ENCODE measurements at places on chromosomes 1 and 21. TPM values are rescaled to one million over a fixed set of nuclear protein-coding genes. Genes with fewer than 3 reads are reported as not detected.

- DNase-seq: no peak
Observed at GRCh38 chr1:88266051-88266450, 418.0 kb upstream of the PKN2 start.

DNA sequence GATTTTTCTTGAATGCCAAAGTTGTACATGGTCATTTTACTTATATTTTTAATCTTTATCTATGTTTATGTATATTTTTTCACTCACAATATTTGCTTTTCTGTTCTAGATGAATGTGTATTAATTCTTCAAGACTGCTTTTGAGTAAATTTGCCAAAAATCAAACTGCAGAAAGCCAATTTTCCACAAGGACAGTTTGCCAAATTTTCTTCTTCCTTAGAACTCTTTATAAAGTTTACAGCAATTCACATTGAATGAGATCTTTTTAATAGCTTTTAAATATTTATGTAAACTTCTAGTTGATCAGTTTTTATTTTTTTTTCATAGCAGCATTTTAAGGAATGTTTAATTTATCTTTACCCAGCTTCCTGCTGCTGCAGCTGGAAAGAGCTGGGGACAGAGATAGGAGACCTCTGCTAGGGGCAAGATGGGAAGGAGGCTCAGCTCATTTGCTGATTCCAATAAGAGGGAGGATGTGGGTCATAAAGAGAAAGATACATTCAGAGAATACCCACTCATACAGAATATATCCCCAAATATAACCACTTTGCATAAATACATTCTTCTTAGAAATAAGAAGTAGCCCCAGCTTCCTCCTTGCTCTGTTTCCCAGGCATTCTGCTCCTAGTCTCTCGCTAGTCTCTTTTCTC is 93.0 kb downstream of the ODF2L start:
- DNase-seq: no peak

- DNase-seq: no peak
Observed at GRCh38 chr1:29333008-29333407, 96.7 kb downstream of the PTPRU start.

The ATG4C gene
- 6.8 TPM for polyA plus RNA-seq

GRCh38 chr21:34722684-34723300 is 54.0 kb downstream of the CLIC6 start:
- no peak for DNase-seq

The PEA15 gene
- 59.5 TPM for polyA plus RNA-seq

DNA sequence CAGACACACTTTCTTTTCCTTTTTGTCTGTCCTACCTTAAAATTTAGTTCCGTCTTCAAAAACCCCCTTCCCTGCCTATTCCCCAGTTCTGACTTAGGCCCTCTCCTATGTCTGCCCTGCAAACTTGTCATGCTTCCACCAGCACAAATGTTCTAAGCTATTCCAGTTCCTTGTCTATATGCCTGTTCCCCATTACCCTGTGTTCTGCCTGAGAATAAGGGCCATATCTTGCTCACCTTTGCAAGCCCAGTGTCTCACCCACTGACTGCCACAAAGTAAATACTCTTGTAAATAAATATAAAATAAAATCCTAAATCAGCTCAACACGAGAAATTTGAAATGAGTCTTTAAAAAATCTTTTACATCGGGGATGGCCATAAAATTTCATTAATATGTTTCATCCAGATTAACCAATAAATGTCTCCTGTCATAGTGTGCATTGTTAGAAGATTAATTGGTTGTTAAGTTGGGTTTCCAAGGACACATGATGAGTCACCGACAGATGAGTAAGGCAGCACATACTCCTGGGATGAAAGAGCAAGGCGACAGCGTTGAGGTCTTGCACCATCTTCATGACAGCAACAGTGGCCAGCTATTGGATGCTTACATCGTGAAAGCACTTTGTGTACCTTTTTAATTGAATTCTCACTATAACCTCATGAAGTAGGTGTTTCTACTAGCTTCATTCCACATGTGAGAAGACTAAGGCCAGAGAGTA is 92.6 kb upstream of the NGF start:
- peak; percentile 46 for DNase-seq

GRCh38 chr1:4447778-4448420 is 206.5 kb upstream of the AJAP1 start:
- no peak for DNase-seq

GRCh38 chr1:186896211-186896610 is 67.5 kb downstream of the PLA2G4A start:
- peak; percentile 8 for DNase-seq

DNA sequence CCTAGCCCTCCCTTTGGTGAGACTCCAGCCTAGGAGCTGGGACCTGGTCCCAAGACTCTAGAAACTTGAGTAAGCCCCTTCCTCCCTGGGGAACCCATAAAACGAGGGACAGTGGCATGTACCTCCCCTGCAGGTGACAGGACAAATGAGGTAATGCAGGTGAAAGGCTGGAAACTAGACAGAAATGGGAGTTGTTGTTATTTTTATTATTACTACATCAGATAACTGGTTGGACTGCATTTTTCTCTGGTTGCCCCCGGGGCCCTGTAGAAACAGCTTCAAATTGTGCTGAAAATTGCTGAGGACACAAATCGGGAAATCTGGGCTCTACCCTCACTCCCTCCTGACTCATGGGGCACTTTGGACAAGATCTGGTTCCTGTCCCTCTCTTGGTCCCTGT is 132.3 kb upstream of the WNT4 start:
- DNase-seq: peak; percentile 45

DNA sequence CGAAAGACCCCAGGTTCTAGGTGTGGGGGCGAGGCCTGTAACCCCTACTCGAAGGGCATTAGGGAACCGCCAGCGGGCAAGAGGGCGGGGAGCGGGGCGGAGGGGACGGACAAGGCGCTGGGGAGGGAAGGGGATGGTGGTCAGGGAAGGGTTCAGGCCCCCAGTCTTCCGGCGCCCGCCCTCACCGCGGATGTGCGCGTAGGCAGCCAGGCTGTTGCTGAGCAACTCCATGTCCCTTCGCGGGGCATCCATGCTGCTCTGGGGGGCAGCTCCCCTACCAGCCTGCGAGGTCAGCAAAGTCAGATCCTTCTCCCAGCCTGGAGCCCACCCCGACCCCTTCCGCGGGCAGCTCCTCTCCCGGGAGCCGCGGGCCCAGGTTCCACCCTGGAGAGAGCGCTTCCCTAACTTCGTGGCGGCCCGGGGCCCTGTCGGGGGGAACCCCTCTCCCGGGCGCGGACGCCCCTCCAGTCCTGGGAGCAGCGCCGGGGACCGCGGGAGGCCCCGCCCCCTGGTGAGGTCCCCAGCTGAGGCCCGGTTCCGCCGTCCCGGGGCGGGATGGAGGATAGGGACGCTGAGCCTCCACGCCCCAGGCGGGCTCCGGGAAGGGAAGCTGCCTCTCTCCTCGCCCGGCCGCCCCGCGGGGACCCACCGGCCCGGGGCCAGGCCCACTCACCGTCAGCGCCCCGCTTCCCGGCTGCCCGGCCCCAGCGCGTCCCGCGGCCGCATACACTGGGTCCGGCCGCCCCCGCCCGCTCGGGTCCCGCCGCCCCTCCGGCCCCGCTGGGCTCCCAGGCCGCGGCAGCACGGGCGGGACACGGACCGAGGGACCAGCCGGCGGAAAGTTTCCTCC is 434 bp downstream of the EVA1B start:
- peak; percentile 67 for DNase-seq

DNA sequence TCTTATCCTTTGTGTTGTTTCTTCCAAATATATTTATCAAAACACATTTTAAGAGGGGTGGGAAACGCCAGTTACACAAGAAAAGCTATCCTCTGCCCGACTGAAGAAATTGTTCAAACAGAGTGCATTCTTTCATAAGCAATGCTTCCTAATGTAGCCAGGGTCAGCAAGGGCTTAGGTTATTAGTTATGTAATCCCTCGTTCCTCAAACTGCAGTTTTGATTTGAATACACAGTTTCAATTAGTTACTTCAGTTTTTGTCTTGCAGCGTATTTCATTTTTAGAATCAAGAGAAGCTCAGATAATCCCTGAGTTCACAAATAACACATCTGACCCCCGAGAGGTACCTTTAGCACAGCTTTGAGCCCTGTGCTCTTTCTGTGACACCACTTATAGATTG is 141.7 kb upstream of the NRIP1 start:
- no peak for DNase-seq

- DNase-seq: peak; percentile 94
Observed at GRCh38 chr1:156725683-156726280, 2.5 kb upstream of the METTL25B start.

The LACTBL1 gene
- polyA plus RNA-seq: not detected

DNA sequence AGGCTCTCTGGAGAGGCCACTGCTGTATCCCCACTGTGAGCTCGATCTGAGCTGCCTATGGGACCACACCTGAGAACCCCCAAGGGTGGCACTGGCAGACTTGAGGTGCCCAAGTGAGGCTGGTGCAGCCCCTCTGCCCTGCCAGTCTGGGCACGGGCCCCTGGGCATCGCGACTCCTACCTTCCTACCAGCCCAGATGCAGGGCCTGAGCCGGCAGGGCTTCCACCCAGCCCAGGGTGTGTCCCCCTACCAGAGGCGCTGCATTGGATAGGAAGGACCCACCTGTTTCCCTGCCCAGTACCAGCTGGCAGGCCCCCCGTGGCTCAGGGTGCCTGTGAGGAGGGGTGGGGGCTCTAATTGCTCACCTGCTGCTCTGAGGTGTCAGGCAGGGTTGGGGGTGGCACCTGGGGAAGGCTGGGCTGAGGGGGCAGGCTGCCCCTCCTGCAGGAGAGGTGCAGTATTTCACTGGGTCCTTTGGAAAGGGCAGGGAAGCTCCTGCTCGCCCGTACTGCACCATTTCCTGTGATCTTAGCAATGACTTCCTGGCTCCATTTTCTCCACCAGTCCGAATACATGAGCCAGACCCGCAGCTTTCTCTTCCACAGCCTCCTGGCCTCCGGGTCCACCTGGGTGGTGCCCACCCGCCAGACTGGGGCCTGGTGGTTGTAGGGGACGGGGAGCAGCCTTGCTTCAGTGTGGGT is 11.8 kb downstream of the TP73 start:
- DNase-seq: no peak

- DNase-seq: peak; percentile 51
Observed at GRCh38 chr1:37020653-37021277, 13.6 kb downstream of the GRIK3 start.

GRCh38 chr1:178031856-178032320 is 62.0 kb upstream of the RASAL2 start:
- DNase-seq: peak; percentile 91

GRCh38 chr1:157956732-157957131 is 36.7 kb upstream of the KIRREL1 start:
- DNase-seq: no peak

DNA sequence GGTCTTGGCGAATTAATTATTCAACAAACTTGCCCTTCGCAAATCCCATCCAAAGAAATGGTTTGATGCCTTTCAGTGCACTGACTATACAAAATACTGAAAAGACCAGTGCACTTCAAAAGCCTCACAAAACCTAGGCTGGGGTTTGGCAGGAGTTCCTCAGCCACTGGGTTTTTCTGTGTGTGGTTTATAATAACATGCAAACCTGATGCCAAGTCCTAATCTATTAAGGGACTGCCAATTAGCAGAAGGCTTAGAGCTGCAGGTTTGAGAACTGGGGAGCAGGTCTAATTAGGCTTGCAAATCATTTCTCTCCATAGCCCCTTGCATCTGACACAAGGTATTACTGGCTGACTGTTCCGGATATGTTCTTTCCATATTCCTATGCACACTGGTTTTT is 27.7 kb downstream of the PLPP3 start:
- no peak for DNase-seq

DNA sequence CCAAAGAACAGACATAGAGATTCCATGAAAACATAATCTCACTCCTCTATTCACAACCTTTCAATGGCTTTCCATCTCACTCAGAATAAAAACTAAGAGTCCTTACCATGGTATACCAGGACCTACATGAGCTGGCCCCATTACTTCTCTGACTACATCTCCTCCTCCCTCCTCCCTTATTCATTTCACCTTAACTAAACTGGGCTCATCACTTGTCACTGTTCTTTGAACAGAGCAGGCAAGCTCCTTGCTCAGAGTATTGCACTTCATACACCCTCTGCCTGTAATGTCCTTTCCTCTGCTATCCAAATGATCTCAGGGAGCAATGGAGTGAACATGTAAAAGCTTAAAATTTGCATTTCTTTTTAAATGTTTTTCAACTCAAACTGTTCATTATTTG is 142.0 kb downstream of the MRPL39 start:
- DNase-seq: no peak

GRCh38 chr1:109807822-109808680 is 44.3 kb upstream of the EPS8L3 start:
- DNase-seq: no peak

DNA sequence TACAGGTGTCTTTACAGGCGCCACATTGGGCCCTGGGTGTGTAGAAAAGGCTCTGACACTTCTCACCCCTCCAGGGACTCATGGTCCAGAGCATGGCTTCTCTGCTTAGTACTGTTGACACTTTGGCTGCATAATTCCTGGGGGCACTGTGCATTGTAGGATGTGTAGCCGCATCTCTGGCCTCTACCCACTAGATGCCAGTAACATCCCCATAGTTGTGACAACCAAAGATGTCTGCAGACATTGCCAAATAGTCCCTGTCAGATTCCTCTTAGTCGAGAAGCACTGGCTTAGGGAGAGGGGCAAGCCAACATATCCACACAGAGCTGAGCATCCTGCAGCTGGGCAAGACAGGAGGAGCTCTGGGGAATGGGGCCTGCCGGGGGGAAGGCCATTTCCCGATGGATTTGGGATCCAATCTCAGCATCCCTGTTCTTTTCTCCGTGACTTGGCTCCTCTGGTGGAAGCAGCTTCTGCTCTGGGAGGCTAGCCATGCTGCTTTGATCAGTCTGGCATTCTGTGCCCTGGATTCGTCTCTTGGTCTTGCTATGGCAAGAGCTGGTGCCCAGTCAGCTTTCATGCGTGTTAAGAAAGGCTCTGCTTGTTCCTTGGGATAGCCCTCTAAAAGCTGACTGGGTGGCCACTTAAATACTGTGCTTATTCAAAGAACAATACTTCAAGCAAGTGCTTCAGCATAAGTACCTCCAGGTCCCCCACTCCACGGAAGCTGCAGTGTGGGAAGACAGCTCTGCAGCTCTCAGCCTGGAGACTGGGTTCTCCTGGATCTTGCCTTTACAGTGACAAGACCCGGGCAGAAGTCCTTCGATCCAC is 38.3 kb upstream of the SCMH1 start:
- no peak for DNase-seq

The PTAFR gene
- polyA plus RNA-seq: 1.4 TPM

DNA sequence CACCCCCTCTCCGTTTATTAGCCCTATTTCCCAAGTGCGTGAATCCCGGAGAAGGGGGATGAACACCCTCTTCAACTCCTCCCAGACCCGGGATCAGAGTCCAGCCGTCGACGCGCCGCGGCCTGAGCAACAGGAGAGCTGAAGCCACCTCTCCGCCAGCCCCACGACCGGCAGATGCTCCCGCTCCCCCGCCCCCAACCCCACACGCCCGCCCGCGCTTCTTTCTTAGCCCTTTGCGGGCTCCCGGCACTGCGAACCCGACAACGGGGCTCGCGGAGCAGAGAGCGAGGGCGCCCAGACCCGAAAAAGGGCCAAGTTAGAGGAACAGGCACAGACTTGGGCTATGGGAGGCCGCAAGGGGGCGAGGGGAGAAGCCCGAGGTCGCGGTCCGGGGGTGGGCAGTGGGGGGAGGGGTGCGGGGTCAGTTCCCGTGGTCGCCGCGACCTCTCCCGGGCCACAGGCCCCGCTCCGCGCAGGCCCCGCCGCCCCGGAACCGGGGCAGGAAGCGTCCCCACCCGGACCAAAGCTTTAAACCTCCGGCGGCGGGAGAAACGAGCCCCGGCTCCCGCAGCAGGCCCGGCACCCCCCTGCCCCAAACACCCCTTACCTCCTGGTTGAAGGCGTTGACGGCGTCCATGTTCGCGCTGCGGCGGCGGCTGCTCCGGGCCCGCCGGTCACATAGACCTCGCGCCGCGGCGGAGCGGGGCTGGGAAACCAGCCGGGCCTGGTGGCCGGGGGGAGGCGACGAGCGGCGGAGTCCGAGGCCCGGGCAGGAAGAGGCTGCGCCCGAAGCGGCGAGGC is 662 bp downstream of the SCAF4 start:
- DNase-seq: peak; percentile 87

The CD84 gene
- polyA plus RNA-seq: 0.74 TPM
